ENCODE measurements at places on chromosomes 11 and 22.

DNA sequence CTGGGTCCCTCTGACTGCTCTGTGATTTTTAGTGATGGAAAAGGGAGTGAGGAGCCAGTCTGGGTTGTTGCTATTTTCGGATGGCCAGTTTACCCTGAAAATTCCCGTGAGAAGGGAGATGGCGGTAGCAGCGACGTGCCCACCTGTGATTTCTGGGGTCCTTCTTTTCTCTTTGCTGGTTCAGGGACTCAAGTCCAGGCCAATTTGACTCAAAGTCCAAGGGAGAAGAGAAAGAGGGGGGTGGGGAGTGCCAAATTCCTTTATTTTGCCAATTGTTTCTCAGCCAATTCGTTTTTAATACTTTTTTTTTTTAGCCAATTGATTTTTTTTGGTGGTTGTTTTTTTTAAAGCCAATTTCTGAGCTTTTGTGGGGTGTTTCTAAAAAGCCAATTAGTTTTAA is 6.9 kb downstream of the IGF2 start:
- no peak for DNase-seq

- no peak for DNase-seq
Measured at GRCh38 chr11:70409437-70409836, 11.1 kb downstream of the CTTN start.

DNA sequence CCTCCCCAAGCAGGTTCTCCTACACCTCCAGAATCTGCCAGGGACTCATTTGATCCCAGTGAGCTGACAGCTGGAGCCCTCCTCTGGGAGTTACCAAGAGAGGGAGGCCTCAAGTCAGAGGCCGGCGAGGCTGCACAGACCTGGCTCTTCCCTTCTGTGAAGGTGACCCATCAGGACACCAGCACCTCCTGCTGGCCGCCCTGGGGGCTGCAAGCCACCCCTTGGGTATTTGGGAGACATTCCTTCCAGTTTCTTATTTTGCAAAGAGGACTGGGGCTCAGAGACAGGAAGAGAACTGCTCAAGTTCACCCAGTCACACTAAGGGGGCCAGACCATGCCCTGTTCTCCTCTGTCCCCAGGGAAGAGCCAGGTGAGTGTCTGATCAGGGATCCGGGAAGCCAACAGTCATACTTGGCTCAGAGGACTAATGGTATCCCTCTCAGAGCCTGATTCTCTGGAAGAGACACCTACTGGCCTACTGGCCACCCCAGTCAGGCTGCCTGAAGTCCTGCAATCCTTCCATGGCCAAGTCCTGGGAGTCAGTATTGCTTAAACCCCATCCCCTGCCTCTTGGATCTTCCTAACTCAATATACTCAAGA is 40.5 kb upstream of the RIC3 start:
- DNase-seq = no peak

GRCh38 chr11:59854871-59855270 is 9.6 kb upstream of the CBLIF start:
- DNase-seq = no peak

GRCh38 chr22:27452245-27452644 is 349.3 kb downstream of the MN1 start:
- DNase-seq = no peak

DNA sequence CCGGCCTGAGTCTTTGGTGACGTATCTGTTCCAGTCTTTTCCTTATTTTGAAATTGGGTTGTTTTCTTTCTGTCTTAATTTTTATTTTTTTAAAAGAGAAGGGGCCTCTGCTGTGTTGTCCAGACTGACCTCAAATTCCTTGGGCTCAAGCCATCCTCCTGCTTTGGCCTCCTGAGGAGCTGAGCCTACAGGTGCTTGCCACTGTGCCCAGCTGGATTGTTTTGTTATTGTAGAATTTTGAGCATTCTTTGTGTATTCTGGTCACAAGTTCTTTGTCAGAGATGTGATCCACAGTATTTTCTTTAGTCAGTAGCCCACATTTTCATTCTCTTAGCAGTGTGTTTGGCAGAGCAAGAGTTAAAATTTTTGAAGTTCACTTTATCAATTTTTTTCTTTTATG is 100.1 kb downstream of the ATXN10 start:
- DNase-seq = no peak

- DNase-seq = no peak
Measured at GRCh38 chr11:101508370-101508769, 75.4 kb downstream of the TRPC6 start.

DNA sequence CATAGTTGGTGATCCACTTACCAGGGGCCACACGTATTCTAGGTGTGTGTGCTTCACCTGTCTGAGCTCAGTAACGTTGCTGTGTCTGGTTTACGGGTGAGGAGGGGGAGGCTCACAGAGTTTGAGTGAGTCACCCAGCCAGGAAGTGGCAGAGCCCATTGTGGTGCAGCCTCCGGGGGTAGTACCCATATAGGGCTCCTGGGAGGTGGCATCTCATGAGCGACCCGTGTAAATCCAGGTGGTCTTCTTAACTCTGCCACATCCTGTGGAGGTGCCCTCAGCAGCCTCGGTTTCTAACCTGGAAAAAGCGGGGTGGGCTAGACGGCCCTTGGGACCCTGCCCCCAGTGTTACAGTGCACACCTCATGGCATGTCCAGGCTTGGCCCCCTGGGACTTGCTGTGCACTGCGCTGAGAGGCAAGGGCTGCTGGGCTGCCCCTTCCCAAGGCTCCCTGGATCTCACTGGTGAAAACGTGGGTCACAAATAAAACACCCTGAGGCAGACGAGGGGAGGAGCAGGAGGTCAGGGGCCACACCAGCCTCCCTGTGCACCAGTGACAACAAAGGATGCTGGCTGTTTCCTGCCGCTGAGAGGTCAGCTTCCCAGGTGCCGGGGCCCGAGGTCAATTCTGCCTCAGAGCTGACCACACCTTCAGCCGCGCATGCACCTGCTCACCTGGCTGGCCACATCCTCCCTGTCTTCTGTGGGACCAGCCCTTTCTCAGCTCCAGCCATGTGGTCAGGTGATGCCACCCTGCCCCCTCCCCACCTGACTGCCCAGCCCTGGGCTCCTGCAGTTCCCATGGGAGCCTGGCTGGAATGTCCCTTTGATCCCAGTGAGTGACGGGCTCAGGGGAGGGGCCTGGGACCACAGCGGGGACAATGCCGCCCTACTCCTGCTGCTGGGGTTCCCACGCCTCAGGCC is 305.1 kb downstream of the CTTN start:
- DNase-seq = no peak

- DNase-seq = no peak
Measured at GRCh38 chr11:113668255-113668654, 37.9 kb downstream of the TMPRSS5 start.

DNA sequence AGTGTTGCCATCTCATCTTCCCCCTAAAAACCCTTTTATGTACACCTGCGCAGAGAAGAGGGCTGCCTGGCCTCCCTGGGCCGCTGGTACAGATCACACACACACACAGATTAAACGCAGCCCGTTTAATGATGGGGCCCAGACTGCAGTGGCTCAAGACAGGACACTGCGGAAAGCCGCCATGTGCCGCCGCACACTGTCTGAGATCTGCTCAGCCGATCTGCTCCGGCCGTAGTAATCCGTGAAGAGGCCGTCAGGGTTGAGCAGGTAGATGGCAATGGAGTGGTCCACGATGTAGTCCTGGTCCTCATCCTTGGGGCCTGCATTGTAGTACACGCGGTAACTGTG is 2.0 kb downstream of the SCO2 start:
- no peak for DNase-seq

DNA sequence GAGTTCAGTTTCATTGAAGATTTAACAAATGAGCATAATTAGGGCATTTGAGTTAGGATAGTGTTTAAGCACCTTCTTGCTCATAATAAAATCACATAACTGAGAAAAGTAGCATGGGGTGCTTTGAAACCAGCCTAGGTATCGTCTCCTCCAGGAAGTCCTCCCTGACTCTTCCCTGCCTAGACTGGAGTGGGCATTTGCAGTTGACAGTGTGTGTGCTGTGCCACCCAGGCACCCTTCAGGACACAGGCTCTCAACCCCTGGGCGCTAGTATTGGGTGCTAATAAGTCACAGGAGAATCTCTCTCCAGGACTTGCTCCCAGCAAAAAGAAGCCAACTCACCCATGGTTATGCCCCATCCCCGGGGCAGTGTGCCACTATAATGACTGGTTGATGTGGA is 584.1 kb downstream of the INSC start:
- DNase-seq = no peak

GRCh38 chr11:94183886-94184264 is 55.2 kb downstream of the PANX1 start:
- no peak for DNase-seq

DNA sequence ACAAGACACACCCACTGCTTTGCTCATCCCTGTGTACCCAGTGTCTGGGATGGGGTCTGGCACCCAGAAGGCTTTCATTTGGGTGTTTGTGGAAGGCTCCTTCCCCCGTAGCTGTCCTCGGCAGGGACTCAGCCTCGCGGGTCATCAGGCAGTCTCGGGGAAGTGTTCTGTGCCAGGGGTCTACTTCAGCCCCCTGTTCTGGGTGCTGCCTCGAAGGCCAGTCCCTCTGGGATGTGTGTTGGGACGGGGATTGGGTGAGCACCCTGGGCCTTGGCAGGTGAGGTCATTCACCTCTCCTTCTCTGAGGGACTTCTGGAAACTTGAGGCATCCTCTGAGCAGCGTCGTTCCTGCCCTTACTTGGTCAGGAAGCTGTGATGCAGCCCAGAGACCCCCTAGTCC is 65.5 kb downstream of the RPUSD4 start:
- DNase-seq = no peak
